ENCODE measurements at places on chromosomes 11 and 22.
A peak's percentile ranks its signal among the peaks of the same experiment; 100 is the strongest.

- DNase-seq: no peak
These were observed 28.9 kb downstream of the SIK2 start for GRCh38 chr11:111631024-111631665.

DNA sequence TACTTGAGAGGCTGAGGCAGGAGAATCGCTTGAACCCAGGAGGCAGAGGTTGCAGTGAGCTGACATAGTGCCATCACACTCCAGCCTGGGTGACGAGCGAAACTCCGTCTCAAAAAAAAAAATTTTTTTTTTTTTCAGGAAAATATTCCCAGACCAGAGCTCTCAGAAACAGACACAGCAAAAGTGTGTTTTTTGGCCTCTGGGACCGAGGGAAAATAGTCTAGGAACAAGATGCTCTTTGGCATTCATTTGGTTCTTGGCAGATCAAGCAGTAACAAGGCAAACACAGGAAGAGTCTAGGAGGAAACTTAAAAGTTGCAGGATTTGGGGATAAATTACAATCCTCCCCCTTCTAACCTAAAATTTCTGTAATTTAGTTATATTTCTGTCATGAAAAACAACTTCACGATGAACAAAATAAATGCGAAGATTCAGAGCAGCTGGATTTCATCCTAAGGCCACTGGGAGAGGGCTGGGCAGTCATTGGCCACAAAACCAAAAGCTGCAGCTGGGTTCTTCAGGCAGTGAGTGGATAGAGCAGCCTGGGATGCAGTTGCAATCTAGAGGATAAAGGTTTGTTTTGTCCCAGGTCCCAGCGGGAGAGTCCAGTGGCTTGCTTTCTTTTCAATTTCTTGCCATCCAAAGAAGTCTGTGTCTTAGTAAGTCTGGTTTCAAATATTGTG, 19.7 kb downstream of the ATG16L2 start:
- no peak for DNase-seq

GRCh38 chr11:70381872-70382861, 16.2 kb upstream of the CTTN start:
- no peak for DNase-seq

- no peak for DNase-seq
These were observed 7.0 kb upstream of the PRSS23 start for GRCh38 chr11:86793307-86793706.

DNA sequence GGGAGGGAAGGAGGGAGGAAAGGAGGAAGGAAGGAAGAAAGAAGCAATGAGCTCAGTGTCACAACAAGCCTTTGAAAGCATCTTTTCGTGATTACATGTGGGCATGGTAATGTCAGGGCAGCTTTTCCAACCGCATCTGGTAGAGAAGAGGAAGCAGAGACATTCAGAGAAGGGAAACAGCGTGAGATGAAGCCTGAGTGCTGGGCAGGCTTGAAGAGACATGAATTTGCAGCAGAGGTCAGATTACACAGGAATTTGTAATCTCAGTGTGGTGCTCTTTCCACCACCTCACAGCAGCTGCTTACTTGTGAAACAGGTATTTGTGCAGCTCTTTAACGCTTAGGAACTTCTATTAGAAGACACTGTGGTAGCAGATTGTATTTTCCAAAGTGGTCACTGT, 289.5 kb upstream of the C11orf87 start:
- no peak for DNase-seq

- no peak for DNase-seq
These were observed 936 bp downstream of the BRD1 start for GRCh38 chr22:49826603-49827270.

DNA sequence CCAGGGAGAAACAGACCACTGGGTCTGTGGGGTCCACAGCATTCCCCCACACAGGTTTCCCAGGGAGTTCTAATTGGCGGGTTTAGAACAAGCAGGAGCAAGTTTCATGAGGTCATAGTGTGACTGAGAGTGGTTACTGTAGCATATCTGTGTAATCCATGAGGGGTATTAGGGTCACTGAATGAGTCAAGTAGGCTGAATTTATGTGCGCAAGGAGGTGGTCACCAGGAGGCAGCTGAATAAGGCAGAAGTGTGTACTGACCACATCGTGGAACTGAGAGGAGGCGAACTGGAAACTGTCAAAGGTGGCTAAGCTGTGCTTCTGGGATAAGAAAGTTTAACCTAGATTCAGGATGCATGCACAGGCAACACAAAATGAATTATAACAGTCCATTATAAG, 876.0 kb downstream of the METTL15 start:
- DNase-seq: no peak

DNA sequence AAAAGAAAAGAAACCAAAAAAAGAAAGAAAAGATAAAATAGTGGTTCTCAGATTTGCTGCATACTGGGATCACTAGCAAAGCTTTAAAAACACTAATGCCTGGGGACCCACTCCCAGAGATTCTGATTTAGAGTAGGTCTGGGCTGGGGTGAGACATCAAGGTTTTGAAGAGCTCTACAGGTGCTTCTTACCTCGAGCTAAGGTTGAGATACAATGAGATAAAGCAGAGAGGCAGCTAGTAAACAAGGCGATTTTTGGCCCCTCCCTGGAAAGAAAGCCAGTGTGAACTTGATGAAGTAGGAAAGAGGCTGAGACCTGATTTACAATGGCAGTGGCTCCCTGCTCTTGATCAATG, 327.6 kb upstream of the CCDC90B start:
- no peak for DNase-seq

DNA sequence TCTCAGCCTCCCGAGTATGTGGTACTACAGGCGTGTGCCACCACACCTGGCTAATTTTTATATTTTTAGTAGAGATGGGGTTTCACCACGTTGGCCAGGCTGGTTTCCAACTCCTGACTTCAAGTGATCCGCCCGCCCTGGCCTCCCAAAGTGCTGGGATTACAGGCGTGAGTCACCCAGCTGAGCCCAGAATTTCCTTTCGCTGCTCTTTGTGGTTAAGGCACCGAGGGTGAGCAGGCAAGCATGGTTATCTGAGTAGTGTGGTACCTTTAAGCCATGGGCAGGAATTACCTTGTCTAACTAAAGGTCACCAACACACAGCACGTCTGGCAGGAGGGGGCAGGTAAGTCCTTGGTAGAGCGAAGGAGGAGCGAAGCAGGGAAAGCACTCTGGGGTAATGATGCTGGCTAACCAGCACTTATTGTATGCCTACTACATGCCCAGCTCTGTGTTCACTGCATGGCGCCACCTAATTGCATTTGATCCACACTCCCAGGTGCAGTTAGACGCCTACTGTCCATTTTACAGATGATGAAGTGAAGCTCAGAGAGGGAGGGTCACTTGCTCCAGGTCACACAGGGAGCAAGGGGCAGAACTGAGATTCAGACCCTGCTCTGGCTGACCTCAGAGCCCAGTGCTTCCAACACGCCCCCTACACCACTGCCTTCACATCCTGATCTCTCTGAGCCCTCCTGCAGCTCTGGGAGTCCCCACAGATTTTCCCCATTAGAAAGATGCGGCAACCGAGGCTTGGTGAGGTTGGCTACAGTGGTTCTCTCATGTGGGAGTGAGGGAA, 45.7 kb downstream of the TRIOBP start:
- DNase-seq: no peak

DNA sequence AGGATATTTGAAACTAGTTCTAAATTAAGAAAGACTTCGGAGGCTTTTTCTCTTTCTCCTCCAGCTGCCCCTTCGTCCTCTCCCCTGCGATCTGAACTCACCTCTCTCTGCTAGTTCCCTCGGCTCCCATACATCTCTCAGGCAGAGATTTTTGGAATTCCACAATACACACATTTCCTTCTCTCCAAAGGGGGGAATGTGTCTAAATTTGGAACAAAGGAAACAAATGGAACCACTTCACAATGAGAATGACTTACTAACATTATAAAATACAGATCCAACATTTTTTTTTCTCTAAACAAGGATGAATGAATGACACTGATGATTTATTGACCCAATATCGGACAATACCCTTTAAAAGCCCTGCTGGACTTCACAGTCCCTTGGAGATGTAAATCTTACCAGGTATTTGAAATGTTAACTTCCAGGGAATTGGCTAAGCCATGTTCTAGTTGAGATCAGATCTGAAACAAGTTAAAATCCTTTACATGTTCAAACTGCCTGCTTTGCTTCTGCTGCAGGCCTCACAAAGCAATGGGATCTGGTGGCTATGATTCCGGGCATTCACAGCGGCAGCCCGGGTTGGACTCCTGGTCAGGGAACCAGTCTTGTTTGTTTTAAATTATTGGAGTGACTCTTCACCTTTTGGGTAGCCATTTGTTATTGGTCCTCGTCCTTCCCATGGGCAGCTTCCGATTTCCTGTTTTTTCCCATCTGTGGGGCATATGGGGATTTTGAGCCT, 20.5 kb upstream of the GSTP1 start:
- no peak for DNase-seq

DNA sequence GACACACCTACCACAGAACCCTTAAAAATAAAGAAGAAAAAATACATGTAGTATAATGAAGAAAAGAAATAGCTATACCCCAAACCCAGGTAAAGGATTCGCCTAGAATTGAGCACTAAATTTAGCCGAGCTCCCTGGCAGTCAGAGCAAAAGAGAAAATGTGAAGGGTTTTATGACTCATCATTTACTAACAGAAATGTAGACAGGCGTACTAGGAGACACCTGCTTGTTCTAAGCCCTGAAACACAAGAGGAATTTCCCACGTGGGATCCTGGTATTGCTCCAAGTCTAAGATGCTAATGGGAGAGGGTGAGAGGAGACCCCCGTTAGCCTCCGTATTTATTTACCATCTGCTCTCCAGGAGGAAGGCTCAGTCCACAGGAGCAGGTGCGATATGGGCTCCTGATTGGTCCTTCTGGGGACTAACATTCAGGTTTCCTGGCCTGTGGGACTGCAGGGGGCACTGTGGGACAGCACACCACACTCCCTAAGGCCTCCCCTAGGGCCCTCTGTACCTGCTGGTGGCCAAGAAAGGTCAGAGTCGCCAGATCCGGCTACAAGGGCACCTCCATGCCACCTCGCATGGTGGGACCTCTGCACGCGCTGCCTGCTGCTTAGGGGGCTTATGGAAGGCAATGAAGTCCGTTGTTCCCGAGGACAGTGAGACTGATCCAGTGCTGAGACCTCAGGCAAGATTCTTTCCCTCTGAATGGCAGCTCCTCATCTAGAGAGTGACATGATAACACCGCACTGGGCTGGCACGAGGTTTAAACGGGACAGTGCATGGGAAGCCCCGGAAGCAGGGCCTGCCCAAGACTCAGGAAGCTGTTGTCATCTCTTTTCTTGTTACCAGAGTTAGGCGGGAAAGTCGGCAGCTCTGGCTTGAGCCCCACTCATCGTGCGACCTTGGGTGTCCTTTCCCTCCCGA, 25.8 kb downstream of the KCNC1 start:
- DNase-seq: peak; percentile 54

DNA sequence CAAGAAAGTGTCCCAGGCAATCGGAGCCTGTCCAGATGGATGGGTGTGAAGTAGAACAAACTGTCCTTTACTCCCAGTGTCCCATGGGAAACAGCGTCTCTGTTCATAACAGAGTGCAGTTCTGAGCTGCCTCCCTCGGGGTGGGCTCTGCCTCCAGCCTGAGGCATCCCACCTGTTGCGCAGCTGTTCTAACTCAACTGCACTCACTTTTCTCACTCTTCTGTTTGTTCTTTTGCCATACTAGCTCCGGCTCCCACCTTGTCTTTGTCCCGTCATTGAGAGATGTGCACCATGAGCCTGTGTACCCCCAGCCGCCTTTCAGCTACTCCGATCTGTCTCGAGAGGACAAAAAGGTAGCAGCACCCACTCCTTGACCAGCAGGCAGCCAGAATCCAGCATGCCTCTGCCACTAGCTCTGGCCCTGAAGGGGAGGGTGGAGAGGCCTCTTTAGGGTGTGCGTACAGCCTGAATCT, 20.7 kb upstream of the CDC42EP2 start:
- DNase-seq: no peak

DNA sequence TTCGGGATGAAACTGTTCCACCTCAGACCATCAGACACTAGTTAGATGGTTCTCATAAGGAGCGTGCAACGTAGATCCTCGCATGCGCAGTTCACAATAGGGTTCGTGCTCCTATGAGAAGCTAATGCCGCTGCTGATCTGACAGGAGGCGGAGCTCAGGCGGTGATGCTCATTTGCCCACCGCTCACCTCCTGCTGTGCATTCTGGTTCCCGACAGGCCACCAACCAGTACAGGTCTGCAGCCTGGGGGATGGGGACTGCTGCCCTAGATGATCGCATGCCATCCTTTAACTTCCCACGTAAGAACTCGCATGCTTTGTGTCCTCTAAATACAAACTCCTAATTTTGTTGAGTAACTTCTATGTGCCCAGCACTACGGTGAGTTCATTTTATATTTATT, 62.6 kb downstream of the EFCAB6 start:
- DNase-seq: no peak

- DNase-seq: no peak
These were observed 235.3 kb downstream of the CTTN start for GRCh38 chr11:70633610-70634009.

DNA sequence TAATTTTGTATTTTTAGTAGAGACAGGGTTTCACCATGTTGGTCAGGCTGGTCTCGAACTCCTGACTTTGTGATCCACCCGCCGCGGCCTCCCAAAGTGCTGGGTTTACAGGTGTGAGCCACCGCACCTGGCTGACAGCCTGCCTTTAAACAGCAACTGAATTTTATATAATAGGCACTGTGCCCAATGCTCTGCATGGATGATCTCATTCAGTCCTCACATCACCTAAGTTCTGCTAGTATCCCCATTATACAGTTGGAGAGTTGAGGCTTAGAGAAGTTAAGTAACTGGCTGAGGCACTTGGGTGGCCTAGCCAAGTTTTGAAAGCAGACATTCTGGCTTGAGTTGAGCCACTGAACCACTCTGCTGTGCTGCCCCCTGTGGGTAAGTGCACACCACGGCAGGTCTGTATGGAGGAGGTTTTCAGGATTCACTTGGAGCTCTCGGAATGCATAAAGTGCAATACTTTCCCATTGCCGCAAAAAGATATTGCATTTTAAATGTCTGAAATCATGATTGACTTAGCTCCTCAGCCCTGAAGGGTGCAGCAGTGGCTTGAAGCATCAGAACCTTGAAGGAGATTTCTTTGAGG, 112.4 kb downstream of the LDLRAD3 start:
- DNase-seq: no peak

GRCh38 chr11:57751676-57752253, at the start of gene BTBD18:
Gene BTBD18 (minus strand): TSS chr11:57751819. CDS start chr11:57751188, 631 bp downstream.
- DNase-seq: no peak

GRCh38 chr11:79198203-79198897, 242.5 kb downstream of the TENM4 start:
- DNase-seq: no peak

- DNase-seq: peak; percentile 15
These were observed 93.7 kb downstream of the STIM1 start for GRCh38 chr11:3949125-3949524.

Measured in GM12892 (cell line).